GM12892 (cell line): ENCODE measurements at places on chromosomes 16 and 17.

DNA sequence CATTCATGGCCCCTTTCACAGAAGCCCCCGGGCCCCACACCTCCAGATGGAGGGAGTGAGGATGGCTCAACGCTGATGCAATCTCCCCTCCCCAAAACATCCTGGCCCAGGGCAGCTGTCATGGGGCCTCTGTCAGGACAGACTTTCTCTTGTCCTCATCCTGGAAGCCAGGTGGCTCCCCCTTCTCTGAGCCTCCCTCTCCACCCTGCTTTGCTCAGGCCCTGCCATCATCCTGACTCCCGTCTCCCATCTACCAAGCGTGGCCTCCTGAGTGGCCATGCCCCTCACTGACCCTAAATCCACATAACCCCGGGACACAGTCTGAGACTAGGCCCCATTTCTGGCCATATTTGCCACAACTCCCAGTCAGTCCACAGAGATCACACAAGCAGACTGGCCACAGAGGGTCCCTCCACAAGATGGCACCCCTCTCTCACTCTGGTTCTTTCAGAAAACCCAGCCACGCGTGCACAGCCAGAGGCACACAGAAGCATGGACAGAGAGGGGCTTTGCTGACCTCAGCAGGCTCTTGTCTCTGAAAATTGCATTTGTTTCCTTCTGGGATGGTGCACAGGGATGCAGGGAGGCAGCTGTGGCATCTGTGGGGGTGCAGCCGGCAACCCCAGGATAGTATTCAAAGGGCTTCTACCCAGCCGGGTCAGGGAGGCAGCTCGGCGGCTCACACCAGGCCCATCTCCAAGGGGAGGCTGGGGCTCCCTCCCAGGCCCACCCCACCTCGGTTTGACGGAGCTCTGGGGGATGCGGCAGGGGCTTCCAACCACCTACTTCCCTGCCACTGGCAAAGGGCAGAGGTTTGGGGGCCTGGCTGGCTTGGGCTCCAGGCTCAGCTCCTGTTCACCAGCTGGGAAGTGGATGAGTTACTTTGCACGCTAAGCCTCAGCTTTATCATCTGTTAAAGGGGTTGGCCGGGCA lies 16.9 kb downstream of the DOC2B start:
- DNase-seq, result no peak

DNA sequence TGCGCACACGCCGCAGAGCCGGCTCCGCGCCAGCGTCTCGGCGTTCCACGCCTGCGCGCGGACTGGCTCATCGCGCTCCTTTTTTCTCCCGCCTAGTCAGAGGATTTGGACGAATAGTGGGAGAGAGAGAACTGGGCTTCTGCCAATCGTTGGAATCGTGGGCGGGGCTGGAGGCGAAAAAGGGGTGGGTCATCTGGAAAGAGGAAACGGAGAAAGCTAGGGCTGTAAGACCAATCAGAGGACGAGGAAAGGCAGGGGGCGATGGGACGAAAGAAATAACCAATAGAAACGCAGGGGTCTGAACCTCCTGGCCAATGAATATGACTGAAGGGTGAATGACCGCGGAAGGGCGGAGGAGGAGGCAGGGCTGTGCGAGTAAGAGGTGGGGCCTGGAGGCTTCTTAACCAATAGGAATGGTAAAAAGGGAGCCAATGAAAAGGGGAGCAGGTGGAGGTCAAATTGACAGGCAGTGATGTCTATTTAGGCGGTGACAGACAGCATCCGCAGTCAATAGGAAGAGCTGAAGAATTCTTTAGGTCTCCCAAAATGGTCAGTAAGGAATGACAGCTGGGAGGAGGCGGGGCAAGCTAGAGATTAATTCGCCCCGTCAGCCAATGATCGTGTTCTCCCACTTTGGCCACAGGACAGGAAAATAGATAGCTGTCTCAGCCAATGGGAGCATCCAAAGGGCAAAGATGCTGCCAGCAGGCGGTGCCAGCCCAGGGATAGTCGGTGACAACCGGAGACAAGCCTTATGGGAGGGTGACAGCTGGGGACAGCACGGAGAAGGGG lies at the start of gene TBC1D10B:
Gene TBC1D10B (minus strand): TSS at position 39 of the 792 bp plus-strand sequence. CDS start 311 bp downstream, outside the sequence.
- DNase-seq, result peak; percentile 94

- no peak for DNase-seq
Observed at GRCh38 chr16:27522173-27522707, 27.5 kb downstream of the GTF3C1 start.

DNA sequence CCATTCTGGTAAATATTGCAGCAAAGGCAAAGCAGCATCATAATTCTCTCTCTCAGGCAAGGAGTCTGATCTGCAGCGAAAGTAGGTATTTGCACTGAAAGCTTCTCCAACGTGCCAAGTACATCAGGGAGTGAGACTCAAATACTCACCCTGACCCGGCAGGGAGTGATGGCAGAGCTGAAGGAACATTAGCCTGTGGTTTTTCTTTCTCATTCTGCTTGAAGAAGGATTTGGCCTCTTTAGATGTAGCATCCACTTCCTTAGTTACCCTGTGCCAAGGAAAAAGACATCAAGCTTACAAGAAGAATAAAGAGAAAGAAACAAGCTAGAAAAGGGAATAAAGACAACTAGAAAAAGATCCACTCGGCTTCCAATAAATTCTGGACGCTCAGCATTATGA lies 38.4 kb downstream of the CFDP1 start:
- no peak for DNase-seq

GRCh38 chr16:16033208-16033717 lies 83.8 kb downstream of the ABCC1 start:
- no peak for DNase-seq

DNA sequence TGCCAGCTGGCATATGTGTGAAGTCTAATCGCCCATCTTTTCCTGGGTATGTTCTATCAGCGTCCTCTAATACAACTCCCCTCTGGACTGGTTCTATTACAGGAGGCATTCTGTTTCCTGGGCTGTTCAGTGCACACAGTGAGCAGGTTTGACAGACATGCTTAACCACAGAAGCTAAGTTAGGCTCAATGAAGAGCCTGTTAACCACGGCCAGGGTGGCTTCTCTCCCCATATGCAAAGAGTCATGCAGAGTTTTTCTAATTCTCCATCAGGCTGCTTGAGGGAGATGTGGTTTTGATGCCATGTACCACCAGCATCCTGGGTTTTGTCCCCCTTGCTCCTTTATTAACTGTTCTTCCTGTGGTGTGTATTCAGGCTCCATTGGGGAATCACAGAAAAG lies 57.2 kb upstream of the ALOX12 start:
- DNase-seq, result no peak

- DNase-seq, result no peak
Observed at GRCh38 chr16:87409153-87409552, 17.0 kb downstream of the MAP1LC3B start.

GRCh38 chr17:69346766-69347165 lies 19.8 kb upstream of the ABCA5 start:
- DNase-seq, result no peak

- DNase-seq, result no peak
Observed at GRCh38 chr16:25228372-25228771, 11.6 kb downstream of the AQP8 start.
